Lower lobe of right lung (tissue), 2 donors: ENCODE measurements at places on chromosomes 2 and 18. TPM values are rescaled to one million over a fixed set of nuclear protein-coding genes. Genes with fewer than 3 reads are reported as not detected.

GRCh38 chr2:121475811-121476571 lies 54.7 kb upstream of the RNU4ATAC start:
- no peak for DNase-seq

POTEE gene
- 0.18 TPM for total RNA-seq

GRCh38 chr2:196613302-196613701 lies 26.2 kb upstream of the CCDC150 start:
- no peak for DNase-seq

LDLRAD4 gene
- 24.6 TPM for total RNA-seq

- DNase-seq: no peak
Measured at GRCh38 chr2:145090841-145091761, 571.2 kb upstream of the ZEB2 start.

CAPN13 gene
- total RNA-seq: 23.0 TPM

ALK gene
- 1.1 TPM for total RNA-seq

GRCh38 chr2:237511433-237511832 lies 24.4 kb downstream of the MLPH start:
- DNase-seq: no peak

DNA sequence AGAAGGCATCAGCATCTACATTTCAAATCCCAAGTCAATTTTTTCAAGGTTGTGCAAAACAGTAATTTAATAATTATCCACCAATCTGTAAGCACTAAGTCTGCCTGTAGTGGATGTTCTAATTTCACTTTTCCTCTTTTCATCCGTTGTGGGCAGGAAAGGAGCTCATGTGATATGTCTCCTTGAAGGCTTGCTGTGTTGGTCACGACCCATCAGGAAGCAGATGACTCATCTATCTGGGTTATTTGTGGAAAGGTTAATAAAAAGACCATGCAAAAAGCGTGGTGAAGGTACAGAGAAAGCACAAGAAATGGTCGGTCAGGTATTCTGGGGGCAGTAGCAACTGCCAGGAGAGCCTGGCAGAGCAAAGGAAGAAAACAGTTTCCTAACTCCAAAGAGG lies 476.7 kb upstream of the RAB6C start:
- DNase-seq: no peak

- no peak for DNase-seq
Measured at GRCh38 chr2:201345625-201346213, 11.4 kb downstream of the FLACC1 start.

CRIM1 gene
- total RNA-seq: 105 TPM

DNA sequence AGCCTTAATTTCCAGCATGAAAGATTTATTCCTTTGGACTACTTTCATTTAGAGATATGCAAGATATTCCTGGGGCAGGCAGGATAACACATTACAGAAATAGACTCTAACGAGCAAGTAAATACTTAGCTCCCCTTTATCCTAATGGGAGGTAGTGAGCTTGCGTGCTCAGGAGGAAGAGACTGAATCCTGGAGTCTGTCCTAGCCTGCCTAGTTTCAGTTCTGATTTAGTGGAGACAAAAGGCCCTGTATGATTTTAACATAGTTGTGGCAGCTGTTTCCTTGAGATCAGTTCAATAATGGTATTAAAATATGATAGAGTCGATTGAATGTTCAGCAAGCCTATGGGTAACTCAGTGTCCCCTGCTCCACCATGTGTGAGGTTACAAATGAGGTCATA lies 109.5 kb downstream of the FMNL2 start:
- DNase-seq: no peak

- no peak for DNase-seq
Measured at GRCh38 chr18:63259567-63260379, 59.8 kb downstream of the BCL2 start.

GCKR gene
- 0.44 TPM for total RNA-seq
